ENCODE measurements at places on chromosomes 16 and 17.

DNA sequence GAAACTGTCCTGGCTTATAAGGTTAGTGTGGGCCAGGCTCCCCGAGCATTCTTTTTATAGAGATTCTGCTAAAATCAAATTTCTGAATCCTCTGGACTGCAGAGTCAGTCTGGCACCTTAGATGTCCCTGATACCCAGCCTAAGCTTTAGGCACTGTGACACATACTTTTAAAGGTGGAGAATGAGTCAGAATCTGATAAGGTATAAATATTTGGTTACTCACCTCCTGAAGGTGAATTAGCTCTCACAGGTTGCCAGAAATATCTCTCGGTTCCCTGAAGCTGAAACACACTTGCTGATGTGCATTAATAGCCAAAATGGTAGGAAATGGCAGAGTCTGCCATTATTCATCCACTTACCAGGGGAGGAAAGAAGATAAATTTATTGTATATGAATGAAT is 446.9 kb downstream of the UTP18 start:
- DNase-seq, result no peak

DNA sequence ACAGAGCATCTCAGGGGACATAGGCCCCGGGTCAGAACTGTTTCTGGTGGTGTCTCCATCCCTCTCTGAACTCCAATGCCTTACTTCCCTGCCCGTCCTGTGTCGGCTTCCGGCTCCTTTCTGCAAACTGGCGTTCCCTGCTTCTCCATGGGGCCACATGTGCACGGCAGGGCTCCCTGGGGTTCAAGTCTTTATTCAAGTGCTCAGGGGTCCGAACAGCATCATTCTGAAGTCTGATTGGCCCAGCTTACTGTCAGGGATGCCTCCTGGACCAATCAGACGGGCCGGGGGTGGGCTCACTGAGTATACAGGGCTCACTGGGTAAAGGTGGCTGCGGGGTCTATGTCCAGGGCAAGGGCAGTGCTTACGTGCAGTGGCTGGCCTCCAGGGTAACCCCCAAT is 17.1 kb downstream of the C16orf82 start:
- no peak for DNase-seq

- no peak for DNase-seq
Observed at GRCh38 chr16:79006765-79007164, 593.8 kb downstream of the MAF start.

GRCh38 chr16:78597809-78598570 is 498.5 kb downstream of the WWOX start:
- DNase-seq, result no peak

DNA sequence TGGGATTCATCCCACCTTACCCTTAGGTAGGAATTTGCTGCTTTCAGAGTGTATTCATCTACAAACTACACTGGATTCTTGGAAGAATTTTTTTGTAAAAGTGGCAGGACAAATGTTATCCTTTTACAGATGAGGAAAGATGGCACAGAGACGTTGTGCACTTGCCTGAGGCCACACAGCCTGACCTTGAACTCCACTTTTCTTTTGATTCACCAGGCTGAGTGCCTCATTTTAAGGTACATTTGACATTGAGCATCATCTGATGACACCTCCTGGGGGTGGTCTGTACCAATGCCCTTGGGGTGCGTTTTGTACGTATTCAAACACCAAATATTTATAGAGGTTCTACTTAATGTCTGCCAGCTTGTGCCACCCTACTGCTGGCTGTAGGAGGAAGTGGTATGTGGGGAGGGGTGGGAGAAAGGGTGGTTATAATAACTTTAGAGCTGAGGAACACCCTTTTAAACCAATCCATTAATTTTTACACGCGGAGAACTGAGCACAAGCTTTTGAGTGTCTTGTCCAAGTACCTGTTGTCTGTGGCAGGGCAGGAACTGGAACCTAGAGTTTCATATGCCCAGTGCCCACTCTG is 29.1 kb downstream of the HS3ST3B1 start:
- DNase-seq, result no peak

DNA sequence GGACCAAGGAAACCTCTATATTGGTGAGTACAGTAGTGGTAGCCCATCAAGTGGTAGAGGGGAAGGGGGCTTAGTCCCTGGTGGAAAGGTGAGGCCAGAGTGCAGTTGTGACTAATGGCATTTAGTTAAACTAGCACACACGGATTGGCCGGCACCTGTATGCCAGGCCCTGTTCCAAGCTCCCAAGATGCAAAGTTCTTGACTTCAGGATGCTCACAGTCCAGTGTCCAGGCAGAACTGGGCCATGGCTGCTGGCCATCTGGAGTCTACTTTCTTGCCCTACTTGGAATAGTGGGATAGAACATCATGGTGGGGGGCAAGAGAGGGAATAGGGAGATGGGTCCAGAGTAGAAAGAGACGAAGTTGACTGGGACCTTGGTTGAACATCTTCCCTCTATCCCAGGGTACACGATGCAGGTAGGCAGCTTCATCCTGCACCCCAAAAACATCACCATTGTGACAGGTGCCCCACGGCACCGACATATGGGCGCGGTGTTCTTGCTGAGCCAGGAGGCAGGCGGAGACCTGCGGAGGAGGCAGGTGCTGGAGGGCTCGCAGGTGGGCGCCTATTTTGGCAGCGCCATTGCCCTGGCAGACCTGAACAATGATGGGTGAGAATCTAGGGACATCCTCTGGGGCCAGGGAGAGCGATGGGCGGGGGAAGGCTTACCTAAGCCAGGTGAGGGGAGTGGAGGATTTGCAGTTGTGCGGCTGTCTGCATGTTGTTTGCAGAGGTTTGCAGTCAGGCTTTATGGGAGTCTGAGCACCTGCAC is 15.2 kb downstream of the ITGA3 start:
- no peak for DNase-seq

- DNase-seq, result no peak
Observed at GRCh38 chr16:1542533-1542932, 9.1 kb downstream of the TMEM204 start.

- no peak for DNase-seq
Observed at GRCh38 chr17:3663102-3664011, 5.0 kb downstream of the TAX1BP3 start.

- DNase-seq, result peak; percentile 82
Observed at GRCh38 chr17:9576521-9577372, at the start of gene CFAP52. Gene CFAP52, plus strand, starts transcription at chr17:9576642. Its CDS starts 54 bp downstream, at chr17:9576696.

DNA sequence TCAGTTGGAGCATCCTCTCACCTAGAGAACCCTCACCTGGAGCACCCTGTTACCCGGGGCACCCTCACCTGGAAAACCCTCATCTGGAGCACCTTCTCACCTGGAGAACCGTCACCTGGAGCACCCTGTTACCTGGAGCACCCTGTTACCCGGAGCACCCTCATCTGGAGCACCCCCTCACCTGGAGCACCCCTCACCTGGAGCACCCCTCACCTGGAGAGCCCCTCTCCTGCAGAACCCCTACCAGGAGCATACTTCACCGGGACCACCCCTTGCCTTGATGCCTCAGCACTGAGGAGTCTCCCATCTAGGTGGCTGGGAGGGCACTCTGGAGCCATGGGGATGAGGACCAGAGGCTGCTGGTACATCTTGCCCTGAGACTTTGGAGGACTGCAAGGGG is 3.4 kb upstream of the FBXL16 start:
- DNase-seq, result no peak

GRCh38 chr17:19317359-19318095 is 45.0 kb downstream of the B9D1 start:
- no peak for DNase-seq

DNA sequence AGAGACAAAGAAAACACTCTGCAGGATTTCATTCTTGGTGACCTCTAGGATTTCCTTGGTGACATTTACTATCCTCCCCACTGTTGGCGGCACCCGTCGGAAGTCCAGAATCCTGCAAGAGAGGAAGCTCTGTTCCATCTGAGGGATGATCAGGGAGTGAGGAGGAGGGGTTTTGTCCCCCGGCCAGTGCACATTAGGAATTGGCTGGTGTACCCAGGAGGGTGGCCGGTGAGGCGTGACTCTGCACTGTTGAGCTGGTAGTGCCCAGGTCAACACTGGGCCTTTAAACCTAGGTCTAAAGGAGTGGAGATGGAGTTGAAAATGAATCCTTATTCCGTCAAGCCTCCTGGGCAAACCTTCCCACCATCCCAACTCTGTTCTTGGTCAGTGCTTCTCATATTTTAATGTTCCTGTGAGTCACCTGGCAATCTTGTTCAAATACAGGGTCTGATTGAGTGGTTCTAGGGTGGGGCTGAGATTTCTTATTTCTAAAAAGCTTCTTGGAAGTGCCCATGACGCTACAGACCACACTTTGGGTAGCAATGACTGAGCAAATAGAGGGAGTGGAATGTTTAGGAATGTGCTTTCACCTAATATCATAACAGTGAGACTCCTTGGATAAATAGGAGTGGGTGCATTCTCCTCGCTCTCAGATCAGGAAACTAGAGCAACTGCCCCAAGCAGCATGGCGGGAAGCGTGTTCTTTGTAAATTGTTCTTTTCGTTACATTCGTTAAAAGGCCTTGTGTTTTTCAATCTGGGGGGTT is 30.7 kb downstream of the PRKAR1A start:
- no peak for DNase-seq

DNA sequence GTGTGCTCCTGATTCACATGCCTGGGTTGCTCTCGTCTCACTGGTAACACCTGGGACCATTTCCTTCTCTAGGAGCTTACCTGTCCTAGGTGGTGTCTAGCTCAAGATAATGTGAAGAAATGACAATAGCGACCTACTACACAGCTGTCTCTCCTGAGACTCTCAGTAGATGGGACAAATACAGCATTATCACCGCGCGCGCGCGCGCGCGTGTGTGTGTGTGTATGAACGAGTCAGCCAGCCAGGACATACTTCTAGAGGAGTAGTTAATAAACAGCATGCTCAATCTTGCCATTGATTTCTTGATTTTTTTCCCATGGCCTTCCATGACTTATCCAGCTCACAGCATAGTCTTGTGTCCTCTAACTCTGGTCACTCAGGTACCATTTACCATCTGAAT is 268.6 kb downstream of the PHKB start:
- no peak for DNase-seq

GRCh38 chr17:77303620-77304019 is 162.9 kb downstream of the SEC14L1 start:
- DNase-seq, result no peak

DNA sequence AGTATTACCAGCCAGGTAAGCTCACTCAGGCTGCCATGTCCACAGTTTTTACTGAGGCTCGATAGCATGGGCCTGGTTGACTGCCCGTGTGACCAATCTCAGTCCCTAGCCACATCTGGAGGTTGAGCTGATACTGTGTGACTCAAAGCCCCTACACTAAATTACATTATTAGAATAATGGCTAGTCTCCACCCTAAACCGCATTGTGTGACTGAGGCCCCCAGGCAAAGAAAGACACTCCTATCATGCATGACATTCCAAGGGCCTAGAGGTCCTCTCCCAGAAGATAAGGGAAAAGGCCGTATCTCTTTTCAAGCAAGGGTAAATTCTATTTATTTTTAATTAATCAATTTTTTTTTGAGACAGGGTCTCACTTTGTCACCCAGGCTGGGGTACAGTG is 505.3 kb downstream of the HAPSTR1 start:
- DNase-seq, result no peak

GRCh38 chr17:27817731-27818130 is 17.4 kb upstream of the NOS2 start:
- no peak for DNase-seq

- no peak for DNase-seq
Observed at GRCh38 chr17:38540514-38541045, 65.2 kb downstream of the SRCIN1 start.

DNA sequence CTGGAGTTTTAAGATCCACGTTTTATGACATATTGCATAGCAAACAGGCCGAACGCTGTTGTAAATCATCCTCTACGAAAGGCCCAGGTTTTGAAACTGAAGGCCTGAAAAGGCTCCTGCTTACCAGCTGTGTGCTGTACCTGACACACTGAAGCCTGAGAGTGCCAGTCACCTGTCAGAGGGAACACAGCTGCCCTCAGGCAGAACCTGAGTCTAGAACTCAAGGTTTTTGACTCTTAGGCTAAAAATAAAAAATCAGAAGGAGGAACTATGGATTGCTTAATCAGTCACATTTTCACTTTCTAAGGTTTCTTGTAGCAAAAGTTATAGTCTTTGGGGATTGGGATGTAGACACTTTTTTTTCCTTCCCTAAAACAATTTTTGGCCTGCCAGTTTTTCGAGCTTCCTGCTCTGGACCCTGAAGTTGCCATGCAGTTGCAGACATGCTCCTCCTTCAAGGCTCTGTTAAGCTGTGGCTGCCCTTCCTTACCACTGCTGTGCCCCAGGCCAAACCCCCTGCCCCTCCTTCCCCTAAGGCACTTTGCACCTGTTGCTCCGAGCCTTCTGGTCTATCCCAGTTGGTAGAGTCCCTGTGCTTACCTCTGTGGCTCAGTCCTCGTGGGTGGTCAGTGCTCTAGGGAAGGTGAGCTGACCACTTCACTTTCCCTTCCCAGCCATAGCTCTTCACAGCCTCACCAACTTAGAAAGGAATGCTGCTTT is 56.6 kb downstream of the TENT4B start:
- no peak for DNase-seq

GRCh38 chr17:18004884-18005305 is 32.2 kb downstream of the DRC3 start:
- DNase-seq, result no peak

DNA sequence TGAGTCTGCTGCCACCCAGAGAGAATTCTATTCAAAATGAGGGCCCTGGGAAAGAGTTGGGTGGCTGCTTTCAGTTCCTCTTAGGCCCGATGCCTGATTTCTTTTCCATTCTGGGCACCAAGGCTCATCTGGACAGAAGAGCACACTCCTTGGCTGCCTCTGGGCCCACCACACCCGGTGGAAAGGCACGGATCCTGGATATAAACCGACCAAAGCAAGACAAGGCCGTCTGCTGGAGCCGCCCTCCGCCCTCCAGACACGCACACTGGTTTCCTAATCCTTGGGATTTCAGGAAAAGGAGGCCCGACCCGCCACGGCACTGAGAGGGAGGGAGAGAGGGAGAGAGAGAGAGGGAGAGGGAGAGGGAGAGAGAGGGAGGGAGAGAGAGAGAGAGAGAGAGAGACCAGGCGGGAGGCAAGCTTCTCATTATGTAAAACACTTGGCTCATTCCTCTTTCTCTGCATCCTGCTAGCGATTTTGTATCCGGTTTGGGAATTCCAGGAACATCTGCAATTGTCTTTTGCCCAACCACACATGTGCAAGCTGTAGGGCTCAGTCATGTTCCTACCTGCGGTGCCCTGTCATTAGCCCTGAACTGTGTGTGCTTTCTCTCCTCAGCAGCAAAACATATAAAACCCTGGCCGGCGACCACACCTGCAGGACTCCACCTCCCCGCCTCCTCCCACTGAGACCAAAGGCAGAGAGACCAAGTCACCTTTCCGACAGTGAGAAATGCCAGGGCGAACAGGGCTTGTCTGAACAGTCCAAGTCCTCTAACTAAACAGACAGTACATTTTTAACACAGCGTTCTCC is 347.2 kb downstream of the SOX9 start:
- DNase-seq, result no peak

GRCh38 chr16:66481943-66482390 is 54.9 kb downstream of the BEAN1 start:
- DNase-seq, result no peak

DNA sequence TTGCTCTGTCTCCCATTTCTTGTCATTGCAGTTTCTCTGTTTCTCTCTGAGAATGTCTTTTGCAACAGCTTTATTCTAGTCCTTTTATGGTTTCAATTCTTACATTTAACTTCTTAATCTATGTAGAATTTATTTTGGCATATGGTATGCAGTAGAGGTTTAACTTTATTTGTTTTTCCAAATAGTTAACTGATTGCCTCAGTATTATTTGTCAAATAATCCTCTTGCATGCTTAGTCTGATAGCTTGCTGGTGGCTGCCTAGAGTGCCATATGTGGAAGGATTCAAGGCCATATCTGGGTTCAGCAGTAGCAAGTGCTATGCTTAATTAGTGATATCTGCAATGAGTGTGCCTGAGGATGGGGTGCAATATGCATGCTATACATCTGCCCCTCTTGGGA is 6.9 kb downstream of the SNTB2 start:
- DNase-seq, result no peak
